ENCODE measurements at places on chromosomes 3 and 15. TPM values are rescaled to one million over a fixed set of nuclear protein-coding genes. Genes with fewer than 3 reads are reported as not detected.

GRCh38 chr15:76954744-76955143, 23.2 kb downstream of the RCN2 start:
- no peak for DNase-seq

DNA sequence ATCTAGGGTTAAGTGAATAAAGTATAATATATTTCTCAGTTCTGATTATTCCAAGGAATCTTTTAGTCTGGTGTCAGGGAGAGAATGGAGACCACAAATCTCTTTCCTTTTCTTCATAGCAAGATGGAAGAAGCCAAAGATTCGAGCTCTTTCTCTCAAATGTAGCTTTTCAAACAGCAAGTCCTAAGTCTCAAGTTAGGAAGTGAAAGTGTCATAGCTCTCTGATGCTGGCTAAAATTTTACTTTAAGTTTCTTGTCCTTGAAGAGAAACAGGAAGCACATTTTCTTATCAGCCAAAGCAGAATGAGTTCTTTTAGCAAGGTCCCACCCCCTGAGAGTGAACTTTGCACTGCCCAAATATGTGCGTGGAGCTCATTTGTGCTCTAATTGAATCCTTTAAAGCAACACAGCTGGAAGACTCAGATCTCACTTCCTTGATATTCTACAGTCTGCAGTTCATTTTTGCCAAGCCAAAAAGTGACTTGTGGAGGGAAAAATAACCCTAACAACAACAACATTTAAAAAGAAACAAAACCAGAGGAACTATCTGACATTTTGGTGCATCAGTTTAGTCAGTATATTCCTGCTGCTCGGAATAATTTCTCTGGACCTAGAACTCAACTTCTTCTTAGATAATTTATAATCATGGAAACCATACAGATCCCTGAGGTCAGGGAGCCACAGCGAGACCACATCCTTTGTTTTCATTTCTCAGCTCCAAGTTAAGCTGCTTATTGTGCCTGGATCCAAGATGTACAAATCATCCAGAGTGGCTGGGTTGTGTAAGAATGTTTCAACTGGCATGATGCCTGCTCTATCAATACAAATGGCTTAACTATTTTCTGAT, 238.7 kb upstream of the P2RY1 start:
- peak; percentile 72 for DNase-seq

- no peak for DNase-seq
Measured at GRCh38 chr15:31361764-31362515, 35.3 kb downstream of the KLF13 start.

DNA sequence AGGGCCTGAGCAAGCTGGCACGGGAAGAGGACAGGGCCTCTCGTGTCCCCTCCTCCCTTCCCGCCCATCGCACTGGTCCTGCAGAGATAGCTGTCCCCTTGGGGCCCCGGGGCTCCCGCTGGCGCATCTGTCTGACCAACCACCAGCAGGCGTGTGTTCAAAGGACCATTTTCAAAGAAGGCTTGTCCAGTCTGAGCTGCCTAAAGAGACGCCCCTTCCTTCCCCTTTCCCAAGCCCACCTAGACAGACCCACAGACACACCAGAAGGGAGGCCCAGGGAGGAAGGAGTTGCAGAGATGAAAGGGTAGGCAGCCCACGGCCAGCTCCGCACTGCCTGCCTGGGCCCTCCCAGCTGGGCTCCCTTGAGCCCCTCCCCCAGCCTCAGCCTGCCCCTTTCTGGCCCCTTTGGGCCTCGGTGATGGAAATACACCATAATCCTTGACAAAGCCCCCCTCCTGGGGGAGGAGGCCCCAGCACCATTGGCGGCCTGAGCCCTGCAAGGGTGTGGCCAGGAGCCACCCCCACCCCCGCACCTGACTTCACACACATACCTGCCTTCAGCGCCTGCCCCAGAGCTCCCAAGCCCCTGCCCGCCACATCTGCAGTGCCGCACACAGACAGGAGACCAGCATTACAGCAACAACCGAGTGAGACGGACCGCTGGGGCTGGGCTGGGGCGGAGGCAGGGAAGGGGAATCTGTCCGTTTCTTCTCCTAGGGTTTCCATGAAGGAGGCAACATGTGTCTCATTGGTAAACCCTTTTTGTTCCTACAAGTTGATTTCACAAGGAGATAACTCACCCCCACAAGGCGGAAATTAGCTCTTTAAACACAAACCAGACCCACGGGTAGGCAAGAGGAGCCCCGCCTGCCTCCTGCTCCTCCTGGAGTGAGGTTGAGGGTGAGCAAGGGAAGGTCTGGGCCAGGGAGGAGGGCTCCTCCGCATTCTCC, at the start of gene STRA6:
TSS of gene STRA6 (minus strand) at position 336 of the 950 bp plus-strand sequence. CDS start 520 bp downstream, outside the sequence.
- no peak for DNase-seq

- no peak for DNase-seq
Measured at GRCh38 chr3:100082714-100083113, 31.6 kb downstream of the FILIP1L start.

- no peak for DNase-seq
Measured at GRCh38 chr3:167148136-167148535, 232.0 kb downstream of the ZBBX start.

Gene PRRT3
- 1.5 TPM for total RNA-seq

Gene UROC1
- not detected for total RNA-seq

Gene SHF
- 13.2 TPM for total RNA-seq
